ENCODE measurements at places on chromosomes 11 and 22.
A peak's percentile ranks its signal among the peaks of the same experiment; 100 is the strongest.

DNA sequence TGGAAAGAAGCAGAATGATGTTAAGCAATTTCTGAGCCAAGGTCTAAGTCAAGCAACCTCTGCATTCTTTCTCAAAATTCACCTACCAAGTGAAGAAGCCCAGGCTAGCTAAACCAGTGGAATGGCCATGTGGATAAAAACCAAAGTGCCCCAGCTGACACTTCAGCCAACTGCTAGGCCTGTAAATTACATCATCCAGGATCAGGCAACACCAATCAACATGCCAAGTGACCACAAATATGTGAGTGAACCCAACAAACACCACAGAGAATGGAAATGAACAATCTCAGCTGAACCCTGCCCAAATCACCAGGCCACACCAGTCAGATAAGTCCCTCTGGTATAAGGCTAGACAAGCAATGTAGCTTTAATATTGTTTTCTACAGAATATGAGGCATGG is 25.1 kb upstream of the FJX1 start:
- no peak for DNase-seq

- DNase-seq: no peak
Measured at GRCh38 chr11:134063991-134064747, 4.7 kb upstream of the JAM3 start.

- DNase-seq: no peak
Measured at GRCh38 chr11:35800970-35801953, 138.7 kb downstream of the TRIM44 start.

DNA sequence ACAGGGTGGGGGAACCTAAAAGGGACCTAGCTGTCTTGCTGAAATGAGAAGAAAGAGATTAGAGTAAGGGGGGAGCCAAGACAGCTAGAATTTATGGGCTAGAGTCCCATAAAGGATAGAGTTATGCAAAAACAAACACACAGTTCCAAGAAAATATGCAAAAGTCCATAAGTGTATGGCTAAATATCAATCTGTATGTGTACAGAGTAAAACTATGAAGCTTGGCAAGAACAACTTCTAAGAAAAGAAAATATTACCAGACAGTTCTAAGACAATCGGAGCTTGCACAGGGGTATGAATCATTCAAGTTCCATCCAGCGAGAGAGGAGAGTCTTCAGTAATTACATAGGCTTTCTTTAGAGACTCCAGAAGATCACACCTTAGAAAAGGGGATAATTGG is 41.8 kb downstream of the GDPD4 start:
- DNase-seq: no peak

DNA sequence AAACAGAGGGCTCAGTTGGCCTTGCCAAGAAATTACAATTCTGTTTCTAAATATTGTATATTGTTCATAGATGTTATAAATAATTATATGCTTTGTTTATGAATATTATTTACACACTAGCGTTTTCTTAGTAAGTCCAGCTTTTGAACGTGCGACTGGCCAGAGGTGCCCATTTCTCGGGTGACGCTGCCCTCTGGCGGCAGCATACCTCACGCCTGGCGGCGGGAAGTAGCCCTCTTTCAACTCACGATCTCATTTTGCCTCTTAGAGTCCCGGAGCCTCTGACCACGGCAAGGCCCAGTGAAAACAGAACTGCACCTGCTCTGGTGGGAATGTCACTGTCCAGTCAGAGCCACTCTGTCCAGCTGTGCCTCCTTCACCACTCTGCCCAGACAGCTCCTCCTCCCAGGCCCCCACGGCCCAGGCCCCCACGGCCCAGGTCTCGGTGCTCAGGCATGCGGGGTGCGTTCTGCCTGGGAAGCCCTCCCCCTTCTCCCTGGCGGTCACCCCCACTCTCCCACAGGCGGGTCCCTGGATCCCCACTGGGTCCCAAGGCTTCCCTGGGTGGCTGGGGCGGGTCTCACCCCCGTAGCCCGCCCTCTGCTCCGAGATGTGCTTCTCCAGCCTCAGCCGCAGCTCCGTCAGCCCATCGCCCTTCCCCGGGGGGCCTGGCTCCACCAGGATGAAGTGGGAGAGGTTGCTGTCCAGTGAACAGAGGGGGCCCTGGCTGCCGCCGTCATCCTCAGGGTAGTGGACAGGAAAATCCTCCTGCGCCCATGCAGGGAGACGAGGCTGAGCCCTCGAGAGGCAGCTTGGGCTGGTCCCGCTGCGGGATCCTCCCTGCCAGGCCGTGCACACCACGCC is 19.3 kb downstream of the TSSC4 start:
- DNase-seq: peak; percentile 79

DNA sequence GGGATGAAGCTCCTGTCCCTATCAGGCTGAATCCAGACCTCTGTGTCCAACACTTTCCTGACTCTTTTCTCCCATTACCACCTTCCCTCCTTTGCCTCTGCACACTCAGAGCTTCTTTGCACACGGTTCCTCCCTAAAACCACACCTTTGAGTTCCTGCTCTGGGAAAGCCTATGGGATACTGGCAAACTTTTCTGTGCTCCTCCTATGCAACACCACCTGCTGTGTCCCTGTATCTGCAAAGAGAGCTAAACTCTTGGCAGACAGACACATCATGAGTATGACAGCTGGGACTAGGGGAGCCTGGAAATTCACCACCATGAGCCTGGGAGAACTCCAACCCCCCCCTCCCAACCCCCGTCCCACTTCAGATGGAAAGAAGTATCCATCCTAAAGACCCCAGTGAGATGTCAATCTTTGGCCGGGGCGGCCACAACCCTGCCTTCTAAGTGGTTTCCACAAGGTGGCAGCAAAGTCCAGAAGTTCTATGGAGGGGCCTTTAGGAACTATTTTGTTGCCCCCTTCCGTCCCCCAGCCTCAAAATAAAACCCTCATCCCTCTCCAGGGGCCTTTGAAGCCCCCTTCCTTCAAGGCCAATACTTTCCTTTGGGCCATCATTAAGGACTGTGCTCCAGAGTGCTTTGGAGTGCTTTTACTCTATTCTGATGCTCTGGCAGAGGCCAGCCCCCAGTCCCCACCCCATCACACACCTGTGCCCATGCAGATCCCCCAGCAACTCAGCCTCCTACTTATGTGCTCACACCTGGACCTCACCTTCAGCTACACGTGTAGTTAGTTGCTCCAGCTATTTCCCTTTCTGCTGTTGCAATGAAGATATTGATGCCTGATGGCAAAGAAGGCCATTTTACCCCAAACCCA is 19.4 kb downstream of the HTR3A start:
- peak; percentile 14 for DNase-seq

Measured in erythroblast (primary cell).